Epithelial cell of esophagus (primary cell): ENCODE measurements at places on chromosomes 1 and 21.

- DNase-seq: peak; percentile 75
These were observed 109.1 kb upstream of the LMO4 start for GRCh38 chr1:87219626-87220025.

DNA sequence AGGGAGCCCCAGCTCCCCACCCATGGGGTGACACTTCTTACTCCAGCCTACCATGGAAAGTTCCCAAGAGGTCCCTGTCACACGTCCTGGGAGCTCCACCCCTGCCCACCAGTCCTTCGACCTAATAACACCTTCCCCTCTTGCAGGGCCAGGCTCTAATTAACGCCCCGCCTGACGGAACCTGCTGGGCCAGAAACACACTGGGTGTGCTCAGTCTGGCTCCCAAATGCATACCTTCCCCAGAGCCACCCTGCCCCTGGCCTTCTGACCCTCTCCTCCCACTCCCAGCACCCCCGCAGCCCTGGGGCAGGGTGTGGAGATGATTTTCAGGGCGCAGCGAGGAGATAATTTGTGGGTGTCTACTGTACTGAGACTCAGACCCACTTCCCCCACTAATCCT lies 20.6 kb downstream of the PGLYRP3 start:
- peak; percentile 61 for DNase-seq

GRCh38 chr1:186798960-186799688 lies 29.6 kb upstream of the PLA2G4A start:
- DNase-seq: no peak

DNA sequence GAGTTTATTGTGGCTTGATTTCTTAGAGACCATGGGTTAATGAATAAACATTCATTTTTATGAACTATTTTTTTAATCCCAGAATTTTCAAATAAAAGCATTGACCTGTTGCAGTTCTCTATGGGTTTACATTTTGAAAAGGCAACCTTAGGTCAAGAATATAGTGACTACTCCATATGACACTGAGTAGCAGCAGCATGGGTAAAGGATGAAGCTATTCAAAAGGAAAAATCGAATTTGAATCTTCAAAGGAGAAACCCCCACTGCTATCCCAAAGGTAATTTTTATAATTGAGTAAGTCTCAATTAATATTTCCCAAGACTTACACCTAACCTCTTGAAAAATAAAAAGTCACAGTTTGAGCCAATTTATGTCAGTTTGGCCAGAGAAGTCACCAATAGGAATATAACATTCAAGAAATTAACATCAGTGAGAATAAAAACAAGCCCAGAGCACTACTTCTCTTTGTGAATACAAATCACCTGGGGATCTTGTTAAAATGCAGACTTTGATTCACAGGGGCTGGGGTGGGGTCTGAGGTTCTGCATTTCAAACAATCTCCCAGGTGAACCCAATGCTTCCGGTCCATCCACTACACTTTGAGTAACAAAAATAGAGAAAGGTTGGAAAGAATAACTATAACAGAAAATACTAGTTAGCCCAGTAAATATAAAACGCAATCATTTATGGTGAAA lies 39.8 kb downstream of the USP1 start:
- no peak for DNase-seq

- peak; percentile 53 for DNase-seq
These were observed 60.8 kb downstream of the NGF start for GRCh38 chr1:115277276-115277675.
